Caco-2 (cell line): ENCODE measurements at places on chromosomes 6 and 20. TPM values are rescaled to one million over a fixed set of nuclear protein-coding genes. Genes with fewer than 3 reads are reported as not detected.

DNA sequence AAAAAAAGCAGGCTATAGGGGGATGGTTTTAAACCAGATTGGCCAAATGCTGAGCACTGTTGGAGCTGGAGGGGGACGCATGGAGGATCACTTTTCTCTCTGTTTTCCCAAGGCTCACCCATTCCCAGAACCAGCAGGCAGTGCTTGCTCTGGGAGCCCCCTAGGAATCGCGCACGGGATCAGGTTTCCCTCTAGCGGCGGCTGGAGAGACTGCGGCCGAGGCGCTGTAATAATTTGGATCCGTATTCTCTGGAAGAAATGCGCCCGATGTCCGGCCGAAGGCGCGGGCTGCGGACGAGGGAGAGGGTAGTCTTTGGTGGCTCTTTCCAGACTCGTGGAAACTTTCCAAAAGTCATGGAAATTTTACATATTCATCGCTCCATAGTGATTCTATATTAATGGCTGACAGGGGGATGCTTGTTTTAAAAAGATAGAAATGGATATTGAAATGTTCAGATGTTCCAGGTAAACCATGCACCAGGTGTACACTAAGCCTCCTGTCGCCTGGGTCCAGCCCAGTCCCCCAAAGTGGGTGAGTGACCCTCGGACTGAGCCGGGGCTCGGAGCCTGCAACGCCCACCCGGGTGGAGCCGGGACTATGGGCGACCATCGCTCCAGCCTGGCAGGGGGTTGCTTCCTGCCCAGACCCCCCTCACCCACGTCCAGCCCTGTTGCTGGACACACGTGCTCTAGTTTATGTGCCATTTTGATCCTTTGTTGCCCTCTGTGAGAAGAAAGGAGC is 78.7 kb upstream of the PHACTR3 start:
- DNase-seq: peak; percentile 91
- no peaks in the 10 kb centered on the region for H3K36me3 ChIP-seq
- peaks cover 1% of the 10 kb centered on the region; the same call in 1 of the 2 replicates for H3K27me3 ChIP-seq

- H3K36me3 ChIP-seq: no peaks in the 10 kb centered on the region
- H3K27me3 ChIP-seq: no peaks in the 10 kb centered on the region
- no peak for DNase-seq
- H3K4me3 ChIP-seq: no peak overlapping the region
Observed at GRCh38 chr6:110934381-110934898, 24.1 kb upstream of the GTF3C6 start.

DNA sequence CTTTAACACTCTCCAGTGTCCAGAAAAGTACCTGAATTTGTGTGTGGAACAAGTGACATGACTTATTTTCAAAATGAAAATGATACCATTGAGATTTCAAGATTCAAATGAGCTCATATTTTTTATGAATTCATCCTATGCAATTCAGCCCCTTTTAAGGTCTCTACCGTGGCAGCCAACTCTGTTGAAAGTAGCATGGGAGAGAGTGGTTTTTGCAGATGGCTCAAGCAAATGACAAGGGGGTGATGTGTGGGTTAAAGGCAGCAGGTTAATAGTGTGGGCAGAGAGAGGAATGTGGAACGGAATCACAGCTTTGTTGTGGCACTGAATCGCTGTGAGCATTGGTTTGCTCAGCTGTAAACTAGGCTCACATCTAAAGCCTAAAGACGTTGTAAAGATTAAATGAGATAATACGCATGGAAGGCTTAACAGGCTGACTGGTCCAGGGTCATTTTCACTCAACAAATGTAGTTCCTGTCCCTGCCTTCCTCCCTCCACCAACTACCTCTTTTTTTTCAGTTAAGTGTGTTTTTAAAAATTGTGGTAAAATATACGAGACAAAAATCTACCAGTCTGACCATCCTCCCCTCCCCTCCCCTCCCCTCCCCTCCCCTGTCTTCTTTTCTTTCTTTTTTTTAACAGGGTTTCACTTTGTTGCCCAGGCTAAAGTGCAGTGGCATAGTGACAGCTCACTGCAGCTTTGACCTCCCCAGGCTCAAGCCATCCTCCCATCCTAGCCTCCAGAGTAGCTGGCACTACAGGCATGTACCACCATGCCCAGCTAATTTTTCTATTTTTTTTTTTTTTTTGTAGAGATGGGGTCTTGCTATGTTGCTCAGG is 114.7 kb upstream of the ZNF217 start:
- peak; percentile 71 for DNase-seq
- no peaks in the 10 kb centered on the region for H3K27me3 ChIP-seq
- peaks cover 47% of the 10 kb centered on the region for H3K4me1 ChIP-seq
- H3K27ac ChIP-seq: peak overlapping the region; percentile 66
- no peak overlapping the region for H3K4me3 ChIP-seq
- H3K36me3 ChIP-seq: no peaks in the 10 kb centered on the region

GRCh38 chr20:17871886-17872285 is 96.7 kb downstream of the SNX5 start:
- H3K36me3 ChIP-seq: no peaks in the 10 kb centered on the region
- H3K27ac ChIP-seq: no peak overlapping the region
- DNase-seq: no peak
- peaks cover 30% of the 10 kb centered on the region for H3K4me1 ChIP-seq
- H3K4me3 ChIP-seq: no peak overlapping the region

GRCh38 chr20:33280775-33281174 is 2.2 kb upstream of the BPIFB1 start:
- H3K4me3 ChIP-seq: no peak overlapping the region
- no peak for DNase-seq
- no peak overlapping the region for H3K27ac ChIP-seq
- no peaks in the 10 kb centered on the region for H3K4me1 ChIP-seq
- H3K36me3 ChIP-seq: no peaks in the 10 kb centered on the region

GRCh38 chr20:32252189-32252588 is 25.3 kb upstream of the KIF3B start:
- H3K27ac ChIP-seq: peak overlapping the region; percentile 19
- H3K4me1 ChIP-seq: peaks cover 22% of the 10 kb centered on the region
- DNase-seq: no peak
- no peak overlapping the region for H3K4me3 ChIP-seq
- no peaks in the 10 kb centered on the region for H3K27me3 ChIP-seq

DNA sequence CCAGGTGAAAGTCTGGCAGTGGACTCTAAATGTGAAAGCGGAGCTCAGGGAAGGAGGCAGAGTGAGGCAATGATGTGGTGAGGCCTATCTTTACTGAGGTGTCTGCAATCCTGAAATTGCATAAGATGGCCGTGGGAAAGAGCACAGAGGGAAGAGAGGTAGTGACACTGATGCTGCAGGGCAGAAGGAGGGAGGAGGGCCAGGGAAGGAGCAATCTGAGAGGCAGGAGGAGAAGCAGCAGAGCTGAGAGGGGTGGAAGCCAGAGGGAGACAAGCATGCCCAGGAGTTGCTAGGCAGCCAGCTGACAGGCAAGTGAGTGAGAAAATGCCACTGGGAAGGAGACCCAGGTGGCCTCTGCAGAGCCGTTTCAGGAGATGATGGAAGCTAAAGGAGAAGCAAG is 97.4 kb upstream of the CNR1 start:
- H3K27me3 ChIP-seq: no peaks in the 10 kb centered on the region
- H3K27ac ChIP-seq: no peak overlapping the region
- no peak overlapping the region for H3K4me3 ChIP-seq
- no peak for DNase-seq

DNA sequence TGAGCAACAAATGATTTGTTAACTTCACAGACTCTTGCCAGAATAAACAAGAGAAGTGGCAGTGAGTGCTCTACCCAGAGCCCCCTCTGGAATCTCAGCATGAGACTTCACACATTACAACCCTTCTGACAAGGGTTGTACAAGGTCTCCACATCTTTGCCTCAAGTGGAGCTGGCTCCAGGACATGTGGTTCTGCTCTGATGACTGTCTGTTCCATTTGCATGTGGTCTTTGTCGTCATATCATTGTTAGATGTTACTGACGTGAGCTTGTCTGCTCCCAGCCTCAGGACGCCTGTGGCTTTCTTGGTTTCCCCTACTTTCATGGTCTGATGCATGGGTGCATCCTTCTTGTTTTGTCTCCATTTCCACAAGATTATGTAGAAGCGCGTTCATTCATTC is 115.0 kb downstream of the SLC24A3 start:
- no peak overlapping the region for H3K27ac ChIP-seq
- DNase-seq: no peak
- no peaks in the 10 kb centered on the region for H3K27me3 ChIP-seq
- no peak overlapping the region for H3K4me3 ChIP-seq
- no peaks in the 10 kb centered on the region for H3K4me1 ChIP-seq
- no peaks in the 10 kb centered on the region for H3K36me3 ChIP-seq

DNA sequence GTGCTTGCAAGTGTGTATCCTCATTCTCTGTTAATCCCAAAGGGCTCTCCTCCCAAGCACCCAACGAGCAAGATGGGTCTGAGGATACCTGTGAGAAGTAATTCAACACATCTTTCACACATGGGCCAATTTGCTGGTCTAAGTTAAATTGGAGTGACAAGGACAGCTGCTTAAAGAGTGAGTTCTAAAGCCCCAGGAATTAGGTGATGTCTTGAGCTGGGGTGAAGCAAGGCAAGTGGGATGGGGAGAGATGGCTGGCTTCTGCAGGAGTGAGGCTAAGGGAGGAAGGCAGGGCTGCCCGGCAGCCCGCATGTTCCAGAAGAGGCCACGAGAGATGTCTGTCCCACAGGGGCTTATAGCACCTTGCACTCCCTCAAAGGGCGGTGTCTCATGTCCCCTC is 288.5 kb downstream of the CDH26 start:
- no peak overlapping the region for H3K4me3 ChIP-seq
- no peak for DNase-seq
- H3K27me3 ChIP-seq: peaks cover 2% of the 10 kb centered on the region; the same call in 1 of the 2 replicates
- no peaks in the 10 kb centered on the region for H3K36me3 ChIP-seq

LPA gene
- not detected in 2 replicates for total RNA-seq

ZBTB9 gene
- total RNA-seq: 11.4 and 12.5 TPM in 2 replicates

TNF gene
- total RNA-seq: not detected in 2 replicates

GNAS-AS1 gene
- 4.2 and 5.1 TPM in 2 replicates for total RNA-seq

FAM83D gene
- 82.4 and 86.3 TPM in 2 replicates for total RNA-seq

ENPP5 gene
- 1.4 and 2.3 TPM in 2 replicates for total RNA-seq
